ENCODE measurements at places on chromosomes 5 and 9. TPM values are rescaled to one million over a fixed set of nuclear protein-coding genes. Genes with fewer than 3 reads are reported as not detected.
A peak's percentile ranks its signal among the peaks of the same experiment; 100 is the strongest.

Gene NEUROG1
- not detected for total RNA-seq

- DNase-seq = no peak
- H3K36me3 ChIP-seq = no peaks in the 10 kb centered on the region
- no peak overlapping the region for H3K4me3 ChIP-seq
- H3K27ac ChIP-seq = no peak overlapping the region
- H3K4me1 ChIP-seq = no peaks in the 10 kb centered on the region
- no peaks in the 10 kb centered on the region for H3K27me3 ChIP-seq
Observed at GRCh38 chr9:74303945-74304344, 193.2 kb upstream of the RORB start.

- no peak overlapping the region for H3K4me3 ChIP-seq
- H3K4me1 ChIP-seq = no peaks in the 10 kb centered on the region
- no peak for DNase-seq
- no peaks in the 10 kb centered on the region for H3K27me3 ChIP-seq
- H3K36me3 ChIP-seq = no peaks in the 10 kb centered on the region
Observed at GRCh38 chr5:81093536-81094196, 133.5 kb downstream of the RASGRF2 start.

Gene FOXD4L3
- not detected for total RNA-seq

- peak overlapping the region; percentile 79 for H3K27ac ChIP-seq
- H3K27me3 ChIP-seq = no peaks in the 10 kb centered on the region
- H3K4me3 ChIP-seq = peak overlapping the region; percentile 12
- peak; percentile 74 for DNase-seq
- peaks cover 37% of the 10 kb centered on the region for H3K4me1 ChIP-seq
Observed at GRCh38 chr9:113620377-113621161, 157.0 kb downstream of the RGS3 start.

GRCh38 chr5:124061663-124062062 lies 549.7 kb downstream of the CSNK1G3 start:
- H3K27ac ChIP-seq = no peak overlapping the region
- no peaks in the 10 kb centered on the region for H3K36me3 ChIP-seq
- DNase-seq = no peak
- peaks cover 10% of the 10 kb centered on the region for H3K4me1 ChIP-seq

Gene PLPP7
- 31.0 TPM for total RNA-seq

DNA sequence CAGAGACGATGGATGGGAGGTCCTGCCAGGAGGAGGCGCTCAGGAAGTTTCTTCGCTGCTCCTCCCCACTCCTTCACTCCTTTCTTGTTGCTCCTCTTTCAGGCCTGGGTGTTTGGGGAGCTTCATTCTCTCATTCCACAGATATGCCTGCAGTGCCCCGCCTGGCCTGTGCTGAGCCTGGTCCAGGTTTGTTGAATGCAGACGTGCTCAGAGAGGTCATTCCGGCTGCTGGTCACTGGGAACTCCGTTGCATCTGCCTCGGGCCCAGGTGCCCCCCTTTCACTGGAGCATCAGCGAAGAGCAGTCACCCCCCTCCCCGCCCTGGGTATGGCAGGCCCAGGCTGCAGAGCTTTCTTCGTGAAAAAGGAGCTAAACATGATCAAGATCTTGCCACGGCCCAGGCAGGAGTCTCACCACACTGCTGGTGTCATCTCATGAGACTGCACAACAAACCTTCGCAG lies 15.5 kb downstream of the SURF6 start:
- H3K4me3 ChIP-seq = no peak overlapping the region
- no peaks in the 10 kb centered on the region for H3K4me1 ChIP-seq
- DNase-seq = no peak
- H3K36me3 ChIP-seq = no peaks in the 10 kb centered on the region

- H3K27ac ChIP-seq = no peak overlapping the region
- no peaks in the 10 kb centered on the region for H3K4me1 ChIP-seq
- H3K36me3 ChIP-seq = no peaks in the 10 kb centered on the region
- no peaks in the 10 kb centered on the region for H3K27me3 ChIP-seq
Observed at GRCh38 chr9:2387166-2387565, 234.4 kb upstream of the VLDLR start.

DNA sequence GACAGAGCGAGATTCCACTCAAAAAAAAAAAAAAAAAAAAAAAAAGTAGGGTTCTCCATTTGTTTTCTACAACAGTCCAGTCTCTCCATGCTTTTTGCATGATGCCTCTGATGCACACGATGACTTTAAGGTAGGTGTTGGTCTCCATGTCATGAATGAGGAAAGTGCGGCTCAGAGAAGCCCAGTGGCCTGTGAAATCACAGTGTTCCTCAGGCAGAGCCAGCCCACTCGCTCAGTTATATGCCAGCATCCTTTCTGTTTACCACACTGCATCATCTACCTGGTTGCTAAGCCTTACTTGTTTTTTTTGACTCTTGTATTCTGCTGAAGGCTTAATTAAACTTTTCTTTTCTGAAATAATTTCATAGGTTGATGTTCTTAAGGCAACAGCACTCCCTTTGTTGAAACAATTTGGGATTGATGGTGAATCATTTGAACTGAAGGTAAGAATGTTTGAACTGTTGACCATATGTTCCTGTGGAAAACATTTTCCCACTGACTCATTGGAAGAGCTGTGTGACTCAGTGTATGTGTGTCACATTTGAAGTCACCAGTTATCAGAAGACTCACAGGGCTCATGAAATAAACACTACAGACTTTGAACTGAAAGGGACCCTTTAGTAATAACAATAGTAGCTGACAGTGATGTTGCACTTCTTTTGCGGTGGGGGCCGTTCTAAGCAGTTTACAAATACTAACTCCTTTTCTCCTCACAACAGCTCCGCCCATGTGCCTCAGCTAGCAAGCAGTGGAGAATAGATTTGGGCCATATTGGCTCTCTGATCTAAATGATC lies 40.2 kb downstream of the RCL1 start:
- no peak overlapping the region for H3K4me3 ChIP-seq
- peak overlapping the region; percentile 71 for H3K27ac ChIP-seq
- H3K4me1 ChIP-seq = peaks cover 66% of the 10 kb centered on the region
- no peaks in the 10 kb centered on the region for H3K36me3 ChIP-seq
- DNase-seq = no peak

Gene HINT1
- 205 TPM for total RNA-seq

DNA sequence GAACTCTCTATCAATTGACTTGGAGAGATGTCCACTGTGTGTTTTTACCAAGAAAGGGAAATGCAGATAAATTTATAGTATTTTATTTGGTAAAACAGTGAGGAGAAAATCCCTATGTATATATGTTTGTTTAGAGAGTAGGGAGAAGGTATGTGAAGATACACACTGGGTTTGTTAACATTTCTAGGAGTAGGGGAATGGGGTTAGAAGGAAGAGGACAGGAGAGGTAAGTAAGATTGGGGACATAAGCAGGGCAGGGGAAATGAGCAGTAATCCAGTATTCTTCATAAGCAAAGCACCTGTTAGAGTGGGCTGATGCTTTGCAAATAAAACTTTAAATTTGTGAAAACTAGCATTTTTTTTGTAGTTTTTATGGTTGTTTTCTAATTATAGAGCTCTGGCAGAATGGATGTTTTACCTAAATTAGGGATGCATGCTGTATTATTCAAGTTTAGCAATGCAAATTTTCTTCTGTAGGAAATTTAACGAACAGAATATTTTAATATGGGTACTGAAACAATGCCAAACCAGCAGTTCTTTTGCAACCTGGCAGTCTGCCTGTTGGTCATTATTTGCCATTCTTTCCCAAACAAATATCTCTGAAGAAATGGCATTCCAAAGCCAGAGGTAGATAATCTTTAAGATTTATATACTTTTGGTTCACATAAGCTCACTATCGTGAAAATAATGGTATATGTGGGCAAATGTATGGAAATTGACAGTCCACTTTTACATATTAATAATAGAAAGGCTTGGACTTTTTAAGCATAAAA lies 19.4 kb upstream of the DCP2 start:
- H3K36me3 ChIP-seq = no peaks in the 10 kb centered on the region
- H3K4me3 ChIP-seq = no peak overlapping the region
- H3K4me1 ChIP-seq = peaks cover 30% of the 10 kb centered on the region
- no peaks in the 10 kb centered on the region for H3K27me3 ChIP-seq

Gene SOHLH1
- total RNA-seq = not detected

- no peak for DNase-seq
- H3K4me3 ChIP-seq = no peak overlapping the region
- H3K27ac ChIP-seq = no peak overlapping the region
- H3K27me3 ChIP-seq = no peaks in the 10 kb centered on the region
- no peaks in the 10 kb centered on the region for H3K4me1 ChIP-seq
Observed at GRCh38 chr9:14652729-14653377, 40.4 kb downstream of the ZDHHC21 start.

Gene SPINK5
- 0.41 TPM for total RNA-seq

Gene TMEFF1
- 0.56 TPM for total RNA-seq

GRCh38 chr5:545641-546375 lies 21.6 kb upstream of the SLC9A3 start:
- H3K36me3 ChIP-seq = no peaks in the 10 kb centered on the region
- DNase-seq = peak; percentile 5
- no peaks in the 10 kb centered on the region for H3K4me1 ChIP-seq
- no peak overlapping the region for H3K4me3 ChIP-seq
- no peak overlapping the region for H3K27ac ChIP-seq

Gene MYOT
- 1,080 TPM for total RNA-seq

- DNase-seq = no peak
- no peak overlapping the region for H3K4me3 ChIP-seq
- peaks cover 51% of the 10 kb centered on the region for H3K36me3 ChIP-seq
Observed at GRCh38 chr5:133957080-133957479, 11.3 kb downstream of the C5orf15 start.

DNA sequence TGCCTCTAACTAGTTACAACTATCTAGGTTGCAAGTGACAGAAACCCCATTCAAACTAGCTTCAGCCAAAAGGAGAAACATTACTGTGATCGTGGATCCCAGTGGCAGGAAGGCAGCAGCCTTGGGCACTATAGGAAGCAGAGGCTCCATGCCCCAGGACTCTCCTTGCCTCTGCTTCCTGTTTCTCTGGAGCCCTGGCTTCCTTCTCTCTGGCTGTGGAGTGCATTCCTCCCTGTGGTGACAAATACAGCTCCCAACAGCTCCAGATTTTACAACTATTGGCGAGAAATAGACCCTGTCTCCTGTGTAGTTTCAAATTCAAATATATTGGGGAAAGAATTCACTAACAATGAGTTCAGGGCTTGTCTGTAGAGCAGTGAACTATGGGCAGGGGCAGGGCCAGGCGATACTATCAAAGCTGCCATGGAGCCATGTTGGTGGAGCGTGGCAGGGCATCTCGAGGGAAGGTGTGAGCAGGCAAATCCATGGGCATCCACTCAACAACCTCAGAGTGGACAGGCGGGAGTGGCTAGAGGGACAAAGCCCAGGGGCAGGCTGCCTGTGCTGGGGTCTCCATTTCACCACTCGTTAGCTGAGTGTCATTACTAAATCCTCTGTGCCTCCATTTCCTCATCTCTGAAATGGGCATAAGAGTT lies 189.5 kb downstream of the ERCC6L2 start:
- peaks cover 11% of the 10 kb centered on the region for H3K4me1 ChIP-seq
- no peak overlapping the region for H3K27ac ChIP-seq
- DNase-seq = no peak
- no peaks in the 10 kb centered on the region for H3K36me3 ChIP-seq
- no peaks in the 10 kb centered on the region for H3K27me3 ChIP-seq
- H3K4me3 ChIP-seq = no peak overlapping the region

DNA sequence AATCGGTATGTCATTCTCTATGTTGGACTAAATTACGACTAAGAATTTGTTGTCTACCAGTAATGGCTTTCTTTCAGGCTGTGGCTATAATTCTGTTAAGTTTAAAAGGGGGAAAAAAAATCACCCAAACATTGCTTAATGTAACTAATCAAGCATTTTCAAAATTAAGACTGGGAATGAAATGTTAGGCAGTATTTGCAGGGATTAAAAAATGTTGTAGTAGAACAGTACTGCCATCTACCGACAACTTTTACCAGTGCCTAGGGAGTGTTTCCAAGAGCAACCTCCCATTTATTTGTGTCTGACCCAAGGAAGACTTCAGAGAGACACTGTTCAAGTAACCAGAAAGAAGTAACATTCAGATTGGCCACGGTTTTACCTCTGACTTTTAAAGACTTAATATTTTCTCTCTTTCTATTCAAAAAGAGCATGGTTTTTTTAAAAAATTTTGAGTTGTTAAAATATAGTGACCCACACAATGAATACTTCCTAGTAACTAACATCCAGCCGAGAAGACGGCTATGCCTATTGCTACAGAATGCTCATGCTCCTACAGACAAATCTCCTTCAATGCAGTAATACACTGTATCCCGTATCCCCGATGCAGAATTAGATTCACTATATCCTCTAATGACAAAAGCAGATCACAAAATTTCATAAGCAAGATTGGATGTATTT lies 92.4 kb downstream of the ARL15 start:
- no peak for DNase-seq
- H3K27ac ChIP-seq = no peak overlapping the region
- H3K4me3 ChIP-seq = no peak overlapping the region
- H3K4me1 ChIP-seq = no peaks in the 10 kb centered on the region
- no peaks in the 10 kb centered on the region for H3K36me3 ChIP-seq

DNA sequence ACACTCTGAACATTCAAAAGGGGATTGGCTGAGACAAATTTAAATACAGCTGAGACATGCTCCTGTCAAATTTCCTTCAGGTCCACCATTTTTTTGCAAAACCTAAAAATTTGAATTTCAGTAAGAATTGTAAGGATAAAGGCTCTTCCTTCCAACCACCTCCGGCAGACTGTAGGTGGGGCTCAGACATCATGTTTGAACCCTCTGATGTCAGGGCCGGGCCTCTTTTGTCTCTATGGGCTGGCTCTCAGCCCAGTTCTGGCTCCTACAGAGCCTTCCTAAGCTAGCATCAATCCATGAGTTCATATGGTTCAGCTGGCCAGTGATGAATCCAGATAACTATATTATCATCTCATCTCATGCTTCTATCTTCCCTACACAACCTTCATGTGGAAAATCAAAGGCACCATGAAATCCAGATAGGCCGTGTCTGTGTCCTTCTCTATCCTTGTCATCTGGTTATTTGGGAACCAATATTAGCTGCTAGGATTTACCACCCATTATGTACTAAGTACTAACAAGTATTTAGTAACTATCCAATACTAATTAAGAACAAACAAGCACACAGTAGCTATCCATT lies 44.2 kb downstream of the NIPSNAP3B start:
- peaks cover 16% of the 10 kb centered on the region for H3K36me3 ChIP-seq
- H3K4me1 ChIP-seq = peaks cover 18% of the 10 kb centered on the region
- H3K27ac ChIP-seq = peak overlapping the region; percentile 19
- H3K27me3 ChIP-seq = no peaks in the 10 kb centered on the region
- H3K4me3 ChIP-seq = no peak overlapping the region

DNA sequence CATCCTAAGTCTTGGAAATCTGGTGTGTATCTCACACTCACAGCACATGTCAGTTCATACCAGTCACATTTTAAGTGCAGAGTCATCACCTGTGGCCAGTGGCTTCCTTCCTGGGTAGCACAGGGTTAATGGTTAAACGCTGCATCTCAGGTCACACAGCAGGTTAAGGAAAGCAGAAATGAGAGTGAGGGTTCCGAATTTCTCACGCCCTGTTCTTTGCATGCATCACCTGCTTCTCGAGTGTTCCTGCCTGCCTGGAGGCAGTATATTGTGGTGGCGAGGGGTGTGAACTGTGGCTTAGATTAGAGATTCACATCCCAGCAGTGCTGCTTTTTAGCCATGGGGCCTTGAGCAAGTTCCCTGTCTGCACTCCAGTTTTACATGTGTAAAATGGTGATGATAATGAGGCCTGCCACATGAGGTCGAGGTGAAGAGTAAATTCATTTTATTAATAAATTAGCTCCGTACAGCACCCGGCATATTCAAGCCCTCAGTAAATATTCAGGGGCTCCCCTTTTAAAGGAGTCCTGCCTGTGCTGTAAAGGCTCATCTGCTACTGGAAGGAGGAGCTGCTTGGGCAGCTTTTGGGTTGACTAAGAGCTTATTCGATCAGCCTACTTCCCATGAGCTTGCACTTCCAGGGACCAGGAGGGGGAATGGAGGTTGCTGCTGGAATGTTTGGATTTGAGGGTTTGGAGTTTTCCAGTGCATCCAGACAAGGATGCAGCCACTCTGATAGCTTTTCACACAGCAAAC lies 61.1 kb upstream of the SAP30L start:
- no peak overlapping the region for H3K27ac ChIP-seq
- no peak overlapping the region for H3K4me3 ChIP-seq
- H3K27me3 ChIP-seq = no peaks in the 10 kb centered on the region
- no peak for DNase-seq
